T-helper 2 cell (primary cell): ENCODE measurements at places on chromosomes 11 and 22.

GRCh38 chr11:45428541-45429230 is 142.5 kb upstream of the SYT13 start:
- DNase-seq: no peak

DNA sequence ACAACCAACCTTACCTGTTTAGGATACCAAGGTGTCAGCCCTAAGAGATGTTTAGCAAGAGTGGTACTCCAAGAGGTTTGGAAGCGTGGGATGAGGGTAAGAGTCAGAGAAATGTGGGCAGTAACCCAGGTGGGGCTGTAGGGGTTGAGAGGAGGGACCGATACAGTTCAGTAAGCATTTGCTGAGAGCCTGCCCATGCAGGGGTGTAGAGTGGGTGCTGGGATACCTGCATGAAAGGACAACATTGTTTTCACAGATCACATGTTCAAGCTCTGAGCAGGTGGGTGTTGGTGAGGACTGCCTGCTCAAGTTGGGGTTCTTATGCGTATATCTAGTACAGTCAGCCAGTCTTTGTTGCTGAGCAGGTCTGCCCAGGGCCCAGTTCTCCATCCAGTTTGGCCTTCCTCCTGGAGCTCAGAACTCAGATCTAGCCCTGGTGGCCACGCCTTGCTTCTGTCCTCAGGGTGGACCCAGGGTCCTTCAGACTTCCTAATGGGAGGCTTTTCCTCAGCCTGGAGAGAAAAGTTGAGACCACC is 14.8 kb downstream of the PPFIBP2 start:
- no peak for DNase-seq

DNA sequence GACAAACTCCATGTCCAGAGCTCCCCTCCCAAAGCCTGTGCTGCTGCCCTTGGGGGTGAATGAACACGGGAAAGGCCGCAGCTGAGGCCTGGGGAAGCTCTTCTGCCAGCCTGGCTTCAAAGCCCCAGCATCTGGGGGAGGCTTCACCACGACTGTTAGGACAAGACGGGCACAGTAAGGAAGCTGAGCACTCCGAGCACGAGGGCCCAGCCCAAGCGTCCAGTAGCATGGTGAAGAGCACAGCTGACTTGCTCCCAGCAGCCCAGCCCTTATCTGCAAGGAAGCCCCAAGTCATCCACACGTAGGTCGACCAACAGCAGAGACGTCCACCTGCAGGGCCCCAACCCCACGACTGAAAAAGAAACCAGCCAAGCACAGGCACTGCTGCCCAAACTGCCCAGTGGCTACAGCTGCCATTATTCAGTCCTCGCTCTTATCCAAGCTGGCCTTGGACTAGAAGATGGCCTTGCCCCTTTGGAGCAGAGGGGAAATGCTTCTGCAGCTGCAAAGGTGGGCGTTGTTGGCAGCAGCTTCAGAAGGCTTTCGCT is 62.5 kb downstream of the SHANK2 start:
- no peak for DNase-seq

DNA sequence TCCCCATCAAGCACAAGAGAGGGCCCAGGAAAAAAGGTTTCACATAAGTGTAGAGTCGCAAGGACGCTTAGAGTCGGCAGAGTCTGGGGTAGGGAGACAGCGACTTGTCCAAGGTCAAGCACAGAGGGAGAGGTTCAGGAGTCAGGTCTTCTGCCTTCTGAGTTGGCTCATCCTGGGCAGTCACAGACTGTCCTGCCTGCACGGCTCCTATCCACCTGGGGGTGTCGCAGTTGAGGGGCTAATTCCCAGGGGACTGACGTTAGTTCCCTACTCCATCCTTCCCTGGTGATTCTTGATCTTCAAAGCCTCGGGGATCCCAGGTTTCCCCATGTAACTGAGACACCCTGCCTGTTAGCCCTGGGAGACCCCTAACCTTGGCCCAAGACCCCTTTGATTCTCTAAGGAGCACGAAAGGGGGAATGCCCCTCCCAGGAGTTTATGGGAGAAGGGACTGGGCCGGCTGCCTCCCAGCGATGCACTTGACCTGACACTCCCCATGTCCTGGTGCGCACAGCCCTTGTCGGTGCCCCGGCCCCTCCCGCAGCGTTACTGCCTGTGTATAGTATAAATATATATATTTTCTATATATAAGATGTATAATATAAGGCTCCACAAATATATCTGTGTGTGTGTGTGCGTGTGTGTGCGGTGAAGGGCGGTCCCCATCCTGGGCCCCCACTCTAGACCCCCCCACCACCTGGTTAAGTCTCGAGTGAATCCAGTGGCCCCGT is 14.7 kb upstream of the TAB1 start:
- no peak for DNase-seq

GRCh38 chr11:108235633-108236032 is 12.8 kb downstream of the ATM start:
- no peak for DNase-seq

DNA sequence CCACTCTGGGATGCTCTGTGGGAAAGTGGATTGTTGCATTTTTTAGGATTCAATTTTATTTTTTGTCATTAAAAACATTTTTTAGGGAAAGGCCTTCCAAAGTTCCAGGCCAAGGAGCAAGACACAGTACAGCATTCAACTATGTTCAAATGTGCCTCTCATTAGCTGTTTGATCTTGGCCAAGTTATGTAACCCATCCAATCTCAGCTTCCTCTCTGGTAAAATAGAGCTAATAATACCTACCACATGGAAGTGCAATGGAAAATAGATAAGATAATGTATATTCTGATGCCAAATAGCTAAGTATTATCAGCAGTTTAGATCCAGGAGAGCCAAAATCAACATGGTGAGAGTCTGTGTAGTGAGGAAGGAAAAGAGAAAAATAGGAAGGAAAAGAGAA is 220.3 kb upstream of the SESN3 start:
- no peak for DNase-seq

DNA sequence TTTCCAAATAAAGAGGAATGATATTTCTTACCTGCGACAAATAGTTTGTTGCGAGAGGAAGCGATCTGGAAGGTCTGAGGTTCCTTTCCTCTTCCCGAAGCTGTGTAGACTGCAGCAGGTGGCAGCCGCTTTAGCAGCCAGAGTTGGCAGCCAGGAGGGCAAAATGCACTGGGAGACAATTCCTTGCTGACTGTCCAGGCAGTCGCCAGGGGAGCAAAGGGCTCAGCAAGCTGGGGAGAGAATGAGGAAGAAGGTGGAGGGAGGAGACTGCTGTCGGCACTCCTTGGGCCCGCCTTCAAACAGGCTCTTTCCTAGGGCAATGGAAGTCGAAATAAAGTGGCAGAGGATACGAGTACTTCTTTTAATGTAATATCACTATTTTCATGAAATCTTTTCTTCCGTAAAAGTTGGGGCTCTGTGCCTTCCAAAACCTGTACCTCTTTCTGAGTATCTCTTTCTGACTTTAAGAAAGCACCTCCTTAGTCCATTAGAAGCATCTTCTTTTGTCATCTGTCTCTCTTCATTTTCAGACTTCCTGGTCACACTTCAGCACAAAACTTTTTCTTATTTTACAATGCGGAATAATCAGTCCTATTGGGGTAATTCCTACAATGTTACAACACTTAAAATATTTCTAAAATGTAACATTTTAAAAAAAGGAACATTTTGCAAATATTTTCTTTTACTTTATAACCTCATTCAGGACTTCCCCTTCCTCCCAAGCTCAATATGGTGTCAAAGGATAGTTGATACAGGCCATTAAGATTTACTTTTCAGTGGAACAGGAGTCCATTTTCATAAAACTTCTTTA is at the start of gene IL18:
TSS of gene IL18 (minus strand) at position 220 of the 811 bp plus-strand sequence. CDS start 9,041 bp downstream, outside the sequence.
- DNase-seq: no peak

GRCh38 chr22:45608763-45609180 is 62.9 kb upstream of the ATXN10 start:
- no peak for DNase-seq

- DNase-seq: peak; percentile 70
Measured at GRCh38 chr11:73661035-73661628, 14.8 kb downstream of the PLEKHB1 start.
